ENCODE measurements at places on chromosomes 13 and 19.

DNA sequence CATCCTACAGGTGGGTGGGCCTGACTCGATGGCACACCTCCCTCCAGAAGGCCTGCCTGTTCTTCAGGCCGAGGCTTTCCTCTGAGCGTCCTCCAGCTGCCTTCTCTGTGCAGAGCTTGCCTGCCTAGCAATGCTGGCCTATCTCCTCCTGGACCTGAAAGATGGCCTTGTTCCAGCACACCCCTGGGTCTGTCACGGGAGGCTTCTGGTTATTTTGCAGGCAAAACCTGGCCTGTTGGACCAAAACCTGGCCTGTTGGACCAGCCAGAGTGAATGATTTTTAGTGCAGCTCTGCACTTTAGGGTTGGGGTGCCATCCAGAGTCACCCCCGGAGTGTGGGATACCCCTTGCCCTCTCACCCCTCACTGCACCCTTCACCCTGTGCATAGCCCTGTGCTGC lies 128.4 kb downstream of the KATNAL1 start:
- no peak for DNase-seq

DNA sequence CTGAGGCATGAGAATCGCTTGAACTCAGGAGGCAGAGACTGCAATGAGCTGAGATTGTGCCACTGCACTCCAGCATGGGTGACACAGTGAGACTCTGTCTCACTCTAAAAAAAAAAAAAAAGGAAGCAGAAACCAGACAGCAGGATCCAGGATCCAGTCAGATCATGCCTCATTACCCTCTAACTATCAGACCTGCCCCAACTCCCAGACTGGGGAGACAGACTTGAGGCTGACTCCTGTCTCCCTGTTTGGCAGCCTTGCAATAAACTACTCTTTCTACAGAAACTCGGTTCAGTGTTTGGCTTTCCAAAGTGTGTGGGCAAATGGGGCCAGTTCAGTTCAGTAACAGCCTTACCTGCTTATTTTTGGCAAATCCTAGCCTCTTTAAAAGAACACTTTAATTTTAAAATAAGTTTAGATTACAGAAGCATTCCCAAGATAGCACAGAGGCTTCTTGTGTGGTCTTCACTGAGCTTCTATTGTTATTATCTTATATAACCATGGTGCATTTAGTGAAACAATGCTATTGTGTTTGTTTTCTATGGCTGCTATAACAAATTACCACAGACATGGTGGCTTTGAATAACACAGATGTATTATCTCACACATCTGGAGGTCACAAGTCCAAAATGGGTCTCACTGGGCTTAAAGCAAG lies 18.5 kb downstream of the RASL11A start:
- DNase-seq: no peak

GRCh38 chr13:99191900-99192399 lies 8.7 kb upstream of the UBAC2 start:
- no peak for DNase-seq

DNA sequence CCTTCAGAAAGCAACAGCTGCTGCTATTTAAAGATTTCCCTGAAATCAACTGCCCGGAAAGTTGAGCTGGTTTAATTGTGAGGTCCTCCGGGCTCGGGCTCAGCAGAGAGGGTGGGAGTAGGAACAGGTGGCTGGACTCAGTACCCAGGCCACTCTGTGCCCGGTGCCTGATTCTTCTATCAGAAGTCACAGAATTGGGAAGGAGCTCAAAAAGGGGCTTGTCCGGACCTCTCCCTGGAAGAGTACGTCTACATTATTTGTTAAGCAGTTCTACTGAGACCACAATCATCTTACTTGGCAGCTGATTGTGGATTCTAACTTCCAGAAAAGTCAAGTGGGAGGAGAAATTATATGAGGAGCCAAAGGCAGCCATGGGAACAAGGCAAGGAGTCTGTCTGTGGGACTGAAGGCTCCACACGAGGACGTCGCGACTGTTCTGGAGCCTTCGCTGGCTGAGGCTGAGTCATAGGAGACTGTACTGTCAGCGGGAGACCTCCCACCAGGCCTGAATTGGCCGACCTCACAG lies 91.7 kb upstream of the ANKRD10 start:
- no peak for DNase-seq

Measured in SIG-M5 (cell line).